Stimulated activated CD4-positive, alpha-beta T cell treated with anti-CD3 and anti-CD28 coated beads, Interleukin-15, amount 100 ng/mL, for 24 hours (primary cell): ENCODE measurements at places on chromosomes 2 and 18.
A peak's percentile ranks its signal among the peaks of the same experiment; 100 is the strongest.

GRCh38 chr2:12361506-12361905 is 355.2 kb upstream of the TRIB2 start:
- DNase-seq, result no peak

- DNase-seq, result no peak
Measured at GRCh38 chr2:96533292-96534073, 3.1 kb upstream of the ARID5A start.

GRCh38 chr2:130966775-130967490 is 126.3 kb downstream of the FAM168B start:
- DNase-seq, result no peak

DNA sequence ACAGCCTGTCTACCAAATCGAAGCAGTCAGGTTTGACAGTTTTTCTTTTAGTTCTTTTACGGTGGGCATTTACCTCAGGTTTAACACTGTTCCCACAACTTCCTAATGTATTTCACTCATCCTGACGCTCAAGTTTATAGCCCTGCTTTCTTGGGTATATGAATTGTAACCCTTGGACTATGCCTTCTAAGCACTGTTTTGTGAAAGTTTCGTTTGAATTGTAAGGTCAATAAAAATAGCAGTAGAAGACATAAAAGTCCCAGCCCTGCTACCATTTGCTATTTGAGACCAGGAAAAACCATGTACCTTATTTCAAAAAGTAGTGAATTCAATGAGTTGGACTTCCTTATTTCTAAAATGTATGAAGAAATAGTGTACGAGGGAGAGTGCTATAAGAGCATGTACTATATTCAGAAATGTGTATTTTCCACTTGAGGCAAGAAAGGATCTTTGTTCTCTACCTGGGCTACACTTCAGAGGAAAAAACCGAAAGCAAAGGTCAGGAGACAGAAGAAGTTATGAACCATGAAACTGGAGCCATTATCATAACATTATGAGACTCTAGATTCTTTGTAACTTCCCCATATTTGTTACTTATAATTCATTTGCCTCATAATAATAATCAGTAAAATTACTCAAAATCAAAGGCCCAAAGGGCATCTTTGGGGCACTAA is 1.9 kb upstream of the ZC3H15 start:
- no peak for DNase-seq

DNA sequence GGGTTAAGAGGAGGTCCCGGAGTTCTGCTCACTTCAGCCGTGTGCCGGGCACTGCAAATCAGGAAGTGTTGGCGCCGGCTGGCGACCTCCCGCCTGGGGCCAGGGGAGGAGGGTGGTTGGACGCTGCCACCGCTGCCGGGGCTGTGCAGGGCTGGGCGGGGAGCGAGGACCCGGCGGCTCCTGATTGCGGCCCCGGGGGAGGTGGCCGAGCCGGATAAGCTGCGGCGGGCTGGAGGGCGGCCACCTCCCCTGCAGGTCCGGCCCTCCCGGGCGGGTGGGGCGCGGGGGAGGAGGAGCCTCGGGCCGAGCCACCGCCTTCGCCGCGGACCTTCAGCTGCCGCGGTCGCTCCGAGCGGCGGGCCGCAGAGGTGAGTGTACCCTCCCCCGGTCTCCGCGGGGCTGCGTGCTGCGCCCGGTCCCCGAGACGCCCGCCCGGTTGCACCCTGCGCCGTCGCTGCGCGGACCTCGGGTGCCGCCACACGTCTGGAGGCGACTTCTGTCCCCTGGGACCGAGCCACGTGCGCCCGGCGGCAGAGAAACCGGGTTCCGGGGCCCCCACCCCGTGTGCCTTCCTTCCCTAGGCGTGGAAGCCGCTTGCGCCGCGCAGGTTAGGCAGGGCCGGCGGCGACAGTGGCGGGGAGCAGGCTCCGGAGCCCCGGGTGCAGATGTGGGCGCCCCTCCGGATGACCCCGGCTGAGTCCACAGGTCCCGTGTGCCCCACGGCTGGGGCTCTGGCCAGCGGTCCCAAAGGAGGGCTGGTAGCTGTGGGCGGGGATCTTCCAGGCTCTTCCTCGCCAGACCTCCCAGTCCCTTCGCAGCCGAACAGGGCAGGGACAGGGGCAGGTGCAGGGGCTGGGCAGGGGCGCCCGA is at the start of gene STEAP3:
Gene STEAP3 (plus strand): TSS at position 314 of the 870 bp plus-strand sequence. CDS start 7,179 bp downstream, outside the sequence.
- DNase-seq, result peak; percentile 26

GRCh38 chr2:216925636-216926366 is 65.9 kb upstream of the TNP1 start:
- DNase-seq, result no peak

- peak; percentile 1 for DNase-seq
Measured at GRCh38 chr2:95063086-95063958, 37.8 kb downstream of the MAL start.

- no peak for DNase-seq
Measured at GRCh38 chr2:36406296-36406695, 50.7 kb downstream of the CRIM1 start.

- DNase-seq, result no peak
Measured at GRCh38 chr18:10475654-10476291, 21.3 kb downstream of the APCDD1 start.

- DNase-seq, result no peak
Measured at GRCh38 chr2:11174222-11174621, 19.0 kb downstream of the SLC66A3 start.

DNA sequence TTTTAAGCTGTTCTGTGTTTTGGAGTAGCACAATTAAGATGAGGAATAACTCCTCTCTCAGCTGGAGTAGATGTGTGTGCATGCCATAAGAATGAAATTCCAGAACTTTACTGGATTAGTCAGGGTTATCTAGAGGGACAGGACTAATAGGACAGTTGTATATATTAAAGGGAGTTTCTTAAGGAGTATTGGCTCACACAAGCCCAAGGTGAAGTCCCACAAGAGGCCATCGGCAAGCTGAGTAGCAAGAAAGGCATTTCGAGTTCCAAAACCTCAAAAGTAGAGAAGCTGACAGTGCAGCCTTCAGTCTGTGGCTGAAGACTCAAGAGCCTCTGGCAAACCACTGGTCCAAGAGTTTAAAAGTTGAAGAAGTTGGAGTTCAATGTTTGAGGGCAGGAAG is 113.7 kb downstream of the RIT2 start:
- no peak for DNase-seq

GRCh38 chr2:226017537-226017936 is 618.0 kb downstream of the NYAP2 start:
- DNase-seq, result peak; percentile 26

DNA sequence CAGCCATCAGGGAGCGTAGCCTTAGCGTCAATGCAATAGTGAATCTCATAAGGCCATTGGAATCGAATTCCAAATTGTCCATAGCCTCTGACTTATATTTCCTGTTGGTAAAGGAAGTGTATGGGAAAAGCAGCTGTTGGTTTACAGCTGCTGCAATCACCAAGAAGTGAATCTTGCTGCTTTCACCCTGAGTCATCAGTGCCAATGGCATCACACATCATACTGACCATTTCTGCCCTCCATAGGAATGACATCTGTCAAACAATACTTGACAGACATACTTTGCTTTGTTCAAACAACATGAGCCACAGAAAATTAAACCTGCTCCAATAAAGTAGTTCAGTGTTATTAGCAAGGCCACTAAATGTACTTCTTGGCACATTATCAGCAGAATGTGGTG is 111.2 kb upstream of the KLHL29 start:
- no peak for DNase-seq

DNA sequence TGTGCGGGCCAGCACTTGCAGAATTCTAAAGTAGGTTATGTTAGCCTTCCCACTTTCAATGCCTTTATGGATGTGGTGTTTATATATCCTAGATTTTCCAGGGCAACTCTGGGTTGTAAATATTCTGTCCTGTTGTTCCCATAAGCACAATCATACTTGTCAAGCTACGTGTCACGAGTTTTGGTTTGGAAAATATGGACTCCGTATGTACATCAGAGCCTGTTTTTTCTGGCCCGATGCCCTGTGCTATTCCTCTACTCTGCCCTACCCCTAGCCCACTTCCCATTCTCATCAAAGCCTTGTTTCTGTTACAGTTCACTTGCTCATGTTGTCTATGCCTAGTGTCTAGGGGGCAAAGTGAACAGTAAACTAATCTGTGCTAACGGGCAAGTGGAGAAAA is 27.0 kb upstream of the ZEB2 start:
- DNase-seq, result no peak

DNA sequence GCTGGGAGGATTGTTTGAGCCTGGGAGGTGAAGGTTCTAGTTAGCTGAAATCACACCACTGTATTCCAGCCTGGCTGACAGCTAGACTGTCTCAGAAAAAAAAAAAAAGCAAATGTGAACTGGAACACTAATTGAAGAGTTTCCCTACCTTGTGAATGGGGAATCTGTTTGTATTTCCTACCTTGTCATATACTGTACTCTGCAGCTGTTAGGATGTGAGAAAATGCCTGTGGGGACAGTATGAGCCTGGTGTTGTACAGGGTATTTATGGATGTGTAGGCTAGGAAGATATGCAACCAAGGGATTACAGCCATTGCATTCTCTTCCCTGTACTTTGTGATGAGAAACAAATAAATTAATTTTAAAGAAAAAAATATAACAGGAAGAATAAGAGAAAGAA is 113.3 kb upstream of the FAM117B start:
- DNase-seq, result no peak

DNA sequence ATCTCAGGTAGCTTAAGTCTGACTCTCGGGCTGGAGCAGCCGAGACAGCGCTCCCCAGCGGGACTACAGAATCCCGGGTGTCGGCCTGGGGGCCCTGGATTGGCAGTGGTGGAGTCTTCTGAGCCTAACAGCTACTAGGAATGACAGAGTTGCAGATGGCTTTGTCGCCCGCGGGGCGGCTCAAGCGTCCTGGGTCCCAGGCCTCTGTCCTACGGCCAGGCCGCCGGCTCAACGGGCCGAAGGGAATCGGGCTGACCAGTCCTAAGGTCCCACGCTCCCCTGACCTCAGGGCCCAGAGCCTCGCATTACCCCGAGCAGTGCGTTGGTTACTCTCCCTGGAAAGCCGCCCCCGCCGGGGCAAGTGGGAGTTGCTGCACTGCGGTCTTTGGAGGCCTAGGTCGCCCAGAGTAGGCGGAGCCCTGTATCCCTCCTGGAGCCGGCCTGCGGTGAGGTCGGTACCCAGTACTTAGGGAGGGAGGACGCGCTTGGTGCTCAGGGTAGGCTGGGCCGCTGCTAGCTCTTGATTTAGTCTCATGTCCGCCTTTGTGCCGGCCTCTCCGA is 8.8 kb downstream of the SIX2 start:
- no peak for DNase-seq

DNA sequence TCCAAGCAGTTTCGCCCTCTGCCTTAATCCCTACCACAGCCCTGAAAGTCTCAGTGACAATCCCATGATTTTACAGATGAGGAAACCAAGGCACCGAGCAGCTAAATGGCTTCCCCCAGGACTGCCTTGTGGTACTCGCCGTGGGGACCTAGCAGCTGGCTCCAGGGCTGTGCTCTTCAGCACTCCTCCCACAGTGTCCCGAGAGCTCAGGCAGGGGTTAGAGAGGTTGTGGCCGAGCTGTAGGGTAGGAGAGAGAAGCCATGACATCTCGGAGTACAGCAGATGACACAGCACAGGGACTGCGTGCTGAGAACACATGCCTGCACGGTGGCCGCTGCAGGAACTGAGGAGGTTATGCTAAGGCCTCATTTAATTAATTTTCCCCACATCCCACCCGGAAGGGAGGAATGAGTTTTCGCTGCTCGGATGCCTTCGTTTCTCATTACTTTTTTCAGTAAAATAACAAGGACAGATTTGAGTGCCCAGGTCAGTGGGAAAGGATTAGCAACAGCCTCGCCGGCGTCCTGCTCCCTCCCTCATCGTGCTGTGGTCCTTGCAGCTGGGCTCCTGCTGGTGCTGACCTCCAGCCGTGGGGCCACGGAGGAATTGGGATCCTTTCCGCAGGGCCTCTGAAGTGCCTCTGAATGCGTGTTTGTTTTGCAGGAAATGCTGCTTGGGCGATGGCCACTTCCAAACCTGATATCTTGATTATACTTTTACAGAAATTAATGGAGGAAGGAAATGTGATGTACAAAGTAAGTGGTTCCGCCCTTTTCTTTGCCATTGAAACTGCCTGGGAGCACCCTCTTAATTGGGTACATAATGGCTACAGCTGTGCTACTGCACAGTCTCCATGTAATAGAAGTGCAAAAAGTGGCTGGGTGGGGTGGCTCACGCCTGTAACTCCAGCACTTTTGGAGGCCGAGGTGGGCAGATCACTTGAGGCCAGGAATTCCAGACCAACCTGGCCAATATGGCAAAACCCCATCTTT is 61.2 kb downstream of the WDSUB1 start:
- no peak for DNase-seq

- DNase-seq, result peak; percentile 65
Measured at GRCh38 chr18:3596637-3597384, 146.8 kb downstream of the TGIF1 start.

DNA sequence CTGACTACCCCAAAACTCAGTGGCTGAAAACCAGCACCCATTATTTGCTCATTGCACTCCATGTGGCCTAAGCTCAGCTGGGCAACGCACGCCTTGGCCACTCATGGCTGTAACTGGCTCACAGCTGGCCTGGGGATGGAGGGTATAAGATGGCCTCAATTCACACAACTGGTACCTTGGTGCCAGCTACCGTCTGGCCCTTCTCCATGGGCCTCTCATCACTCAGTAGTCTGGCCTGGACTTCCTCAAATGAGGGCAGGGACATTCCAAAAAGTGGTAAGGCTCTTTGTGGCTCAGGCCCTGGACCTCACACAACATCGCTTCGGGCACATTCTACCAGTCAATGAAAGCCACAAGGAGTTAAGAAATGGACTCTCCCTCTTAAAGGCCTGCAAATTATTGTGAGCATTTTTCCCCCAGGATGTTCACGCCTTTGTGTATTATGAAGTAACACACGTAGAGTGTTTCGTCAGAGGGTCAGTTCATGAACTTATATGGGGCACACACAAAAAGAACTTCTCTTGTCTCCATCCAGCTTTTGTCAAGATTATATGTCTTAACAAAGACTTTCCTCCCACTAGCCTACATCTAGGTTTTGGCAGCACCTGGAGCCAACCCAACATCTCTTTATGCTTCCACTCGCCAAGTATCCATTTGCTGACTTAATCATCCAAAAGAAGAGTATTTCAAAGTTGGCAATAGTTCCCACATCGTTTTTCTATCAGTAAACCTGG is 145.2 kb downstream of the CCBE1 start:
- DNase-seq, result no peak

DNA sequence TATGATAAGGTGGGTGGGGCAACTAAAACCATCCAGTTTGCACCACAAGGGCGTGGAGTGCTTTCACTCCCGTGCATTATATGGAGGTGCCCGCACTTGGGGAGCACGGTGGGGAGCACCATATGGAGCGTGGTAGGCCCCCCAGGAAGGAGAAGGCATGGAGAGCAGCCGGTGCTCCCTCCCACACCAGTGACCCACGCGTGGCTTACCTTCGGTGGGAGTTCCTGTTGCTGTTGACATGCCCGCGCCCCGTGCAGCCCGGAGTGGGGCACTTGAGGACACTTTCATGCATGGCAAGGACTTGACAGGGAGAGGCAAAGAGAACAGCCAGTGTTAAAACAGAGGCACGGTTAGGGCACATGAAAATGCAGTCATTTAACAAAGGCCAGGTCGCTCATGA is 167.5 kb upstream of the PXDN start:
- no peak for DNase-seq

- DNase-seq, result no peak
Measured at GRCh38 chr2:44753552-44754285, 187.8 kb upstream of the SIX3 start.

- DNase-seq, result no peak
Measured at GRCh38 chr2:207720517-207721187, 9.2 kb downstream of the CCNYL1 start.
